Hair follicular keratinocyte (primary cell): ENCODE measurements at places on chromosomes 11 and 22. TPM values are rescaled to one million over a fixed set of nuclear protein-coding genes. Genes with fewer than 3 reads are reported as not detected.

Gene P4HA3
- 1.1 and 3.7 TPM in 2 replicates for total RNA-seq

Gene CD3E
- total RNA-seq: not detected in 2 replicates

Gene PRR5L
- 14.8 and 23.0 TPM in 2 replicates for total RNA-seq

Gene CSF2RB
- total RNA-seq: not detected in 2 replicates

Gene MMP10
- total RNA-seq: 1.8 and 25.9 TPM in 2 replicates

Gene FIBIN
- 0.46 and 1.7 TPM in 2 replicates for total RNA-seq

Gene IFITM1
- 6.8 and 20.1 TPM in 2 replicates for total RNA-seq

Gene CSNK1E
- 181 and 214 TPM in 2 replicates for total RNA-seq

Gene TEX54
- not detected in 2 replicates for total RNA-seq

Gene ARVCF
- total RNA-seq: 15.1 and 16.1 TPM in 2 replicates

Gene OR52H1
- total RNA-seq: not detected in 2 replicates
